ENCODE measurements at places on chromosomes 4 and X. TPM values are rescaled to one million over a fixed set of nuclear protein-coding genes. Genes with fewer than 3 reads are reported as not detected.
A peak's percentile ranks its signal among the peaks of the same experiment; 100 is the strongest.

DNA sequence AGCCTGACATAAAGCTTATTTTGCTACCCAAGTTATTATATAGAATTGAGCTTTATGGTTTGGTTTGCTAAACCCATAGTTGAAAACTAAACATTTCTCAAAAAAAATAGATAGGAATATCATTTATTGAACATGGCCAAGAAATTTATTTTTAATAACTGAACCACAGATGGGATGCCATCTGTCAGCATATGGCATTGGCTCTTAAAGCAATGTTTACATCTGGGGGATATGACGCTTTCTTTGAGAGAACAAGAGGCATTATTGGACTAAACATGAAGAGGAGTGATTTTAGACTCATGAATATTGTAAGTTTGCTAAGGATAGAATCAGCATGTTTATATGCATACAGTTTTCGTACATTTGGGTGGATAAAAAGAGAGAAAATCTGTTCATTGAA, 132.6 kb upstream of the SLIT2 start:
- H3K4me1 ChIP-seq, result no peaks in the 10 kb centered on the region
- H3K4me3 ChIP-seq, result no peak overlapping the region
- no peak overlapping the region for H3K27ac ChIP-seq
- no peaks in the 10 kb centered on the region for H3K36me3 ChIP-seq
- H3K27me3 ChIP-seq, result no peaks in the 10 kb centered on the region

GRCh38 chr4:100590325-100590724, 72.5 kb upstream of the EMCN start:
- no peak overlapping the region for H3K4me3 ChIP-seq
- no peaks in the 10 kb centered on the region for H3K4me1 ChIP-seq
- no peaks in the 10 kb centered on the region for H3K27me3 ChIP-seq
- H3K27ac ChIP-seq, result no peak overlapping the region
- no peaks in the 10 kb centered on the region for H3K36me3 ChIP-seq

- no peaks in the 10 kb centered on the region for H3K4me1 ChIP-seq
- no peak overlapping the region for H3K27ac ChIP-seq
- H3K4me3 ChIP-seq, result no peak overlapping the region
Measured at GRCh38 chrX:11206716-11207115, 86.5 kb upstream of the AMELX start.

The RBM46 gene
- not detected for total RNA-seq

DNA sequence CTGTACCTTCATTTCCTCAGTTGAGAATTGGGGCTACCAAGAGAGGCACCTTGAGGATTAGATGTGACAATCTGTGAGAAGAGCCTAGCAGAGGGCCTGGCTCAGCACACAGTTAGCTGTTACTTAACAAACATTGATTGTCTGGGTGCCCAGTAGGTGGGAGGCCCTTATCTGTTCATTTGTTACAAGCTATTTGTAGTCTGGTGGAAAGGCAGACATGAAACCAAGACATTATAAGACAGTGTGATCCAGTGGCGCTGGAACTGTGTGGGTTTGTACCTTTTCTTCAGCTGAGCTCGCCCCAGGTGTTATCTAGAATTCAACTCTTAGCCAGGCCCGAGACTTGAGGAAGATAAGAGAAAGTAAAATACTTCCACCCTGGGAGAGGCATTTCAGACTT, 16.9 kb downstream of the AKAP4 start:
- H3K27me3 ChIP-seq, result no peaks in the 10 kb centered on the region
- no peak overlapping the region for H3K4me3 ChIP-seq
- no peak for DNase-seq
- H3K36me3 ChIP-seq, result no peaks in the 10 kb centered on the region

DNA sequence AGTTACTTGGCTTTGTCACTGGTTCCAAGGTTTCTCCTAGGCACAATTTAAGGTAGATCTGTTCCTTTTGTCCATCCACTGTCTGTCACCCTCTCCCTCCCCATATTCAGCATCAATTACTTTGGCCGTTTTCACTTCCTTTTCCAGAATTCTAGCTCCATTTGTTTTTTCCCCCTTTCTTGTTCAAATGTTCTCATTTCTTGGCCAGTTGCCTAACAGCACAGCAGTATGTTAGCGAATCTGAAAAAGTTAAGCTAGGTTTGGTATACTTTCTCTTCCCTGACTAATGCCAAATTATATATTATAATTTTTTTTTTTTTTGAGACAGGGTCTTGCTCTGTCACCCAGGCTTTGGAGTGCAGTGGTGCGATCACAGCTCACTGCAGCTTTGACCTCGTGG, 409.1 kb upstream of the TEX13C start:
- DNase-seq, result no peak
- H3K4me1 ChIP-seq, result no peaks in the 10 kb centered on the region
- no peaks in the 10 kb centered on the region for H3K27me3 ChIP-seq
- no peaks in the 10 kb centered on the region for H3K36me3 ChIP-seq

- H3K27ac ChIP-seq, result no peak overlapping the region
- no peak overlapping the region for H3K4me3 ChIP-seq
- H3K4me1 ChIP-seq, result no peaks in the 10 kb centered on the region
- no peak for DNase-seq
Measured at GRCh38 chr4:177301126-177301639, 8.5 kb upstream of the NEIL3 start.

DNA sequence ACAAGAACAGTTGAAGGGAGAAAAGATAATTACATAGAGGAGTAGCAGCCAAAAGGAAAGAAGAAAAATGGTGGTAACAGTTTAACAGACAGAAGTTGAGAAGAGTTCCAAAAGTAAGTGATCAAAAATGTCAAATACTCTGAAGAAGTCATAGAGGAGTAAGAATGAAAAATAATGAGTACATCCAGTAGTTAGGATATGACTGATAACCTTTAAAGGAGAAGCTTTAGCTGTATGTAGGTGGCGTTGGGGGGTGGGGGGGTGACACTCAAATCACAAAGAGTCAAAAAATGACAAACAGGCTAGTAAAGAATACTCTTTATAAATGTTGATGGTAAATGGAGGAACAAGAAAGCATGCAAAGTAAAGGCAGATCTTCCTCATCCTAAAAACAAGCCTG, 40.6 kb downstream of the RAB33A start:
- peaks cover 4% of the 10 kb centered on the region for H3K27me3 ChIP-seq
- no peaks in the 10 kb centered on the region for H3K36me3 ChIP-seq
- no peak overlapping the region for H3K27ac ChIP-seq
- DNase-seq, result no peak
- H3K4me3 ChIP-seq, result no peak overlapping the region
- H3K4me1 ChIP-seq, result no peaks in the 10 kb centered on the region

GRCh38 chr4:173013232-173013930, 155.2 kb upstream of the GALNT7 start:
- no peaks in the 10 kb centered on the region for H3K4me1 ChIP-seq
- H3K27me3 ChIP-seq, result no peaks in the 10 kb centered on the region
- DNase-seq, result no peak
- H3K36me3 ChIP-seq, result no peaks in the 10 kb centered on the region

The FDCSP gene
- total RNA-seq, result not detected

The TEX11 gene
- not detected for total RNA-seq

DNA sequence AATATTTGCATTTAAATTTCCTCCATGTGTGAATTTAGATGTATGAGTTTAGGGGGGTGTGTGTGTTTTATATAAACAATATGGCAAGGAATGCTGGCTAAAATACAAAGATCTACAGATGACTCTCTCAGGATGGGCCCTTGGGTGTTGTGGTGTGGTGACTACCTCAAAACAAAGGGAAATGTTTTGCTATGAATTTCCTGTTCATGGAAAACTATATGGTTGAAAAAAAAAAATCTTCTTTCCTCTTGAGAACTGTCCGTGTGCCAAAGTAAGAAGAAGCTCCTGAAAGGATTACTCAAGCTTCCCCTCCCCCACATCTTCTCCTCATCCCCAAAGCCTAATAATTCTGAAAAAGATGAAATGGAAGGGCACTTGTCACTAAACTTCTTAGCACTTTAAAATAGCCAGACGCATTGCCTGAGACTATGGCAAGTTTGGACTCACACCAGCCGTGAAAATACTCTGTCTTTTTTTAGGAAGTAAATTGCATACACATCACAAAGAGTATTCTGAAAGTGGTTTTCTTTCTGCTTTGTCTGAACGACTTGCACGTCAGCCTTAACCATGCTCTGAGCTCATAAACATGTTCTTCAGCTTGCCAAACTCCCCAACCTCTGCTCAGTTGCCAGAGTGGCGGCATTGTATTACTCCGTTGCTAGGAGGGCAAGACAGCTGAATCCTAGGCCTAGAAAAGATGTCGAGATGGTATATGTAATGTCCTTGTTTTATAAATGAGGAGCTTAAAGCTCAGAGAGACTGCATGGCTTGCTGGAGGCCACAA, 250.4 kb upstream of the JADE1 start:
- H3K4me3 ChIP-seq, result no peak overlapping the region
- H3K36me3 ChIP-seq, result no peaks in the 10 kb centered on the region
- peak overlapping the region; percentile 62 for H3K27ac ChIP-seq
- no peaks in the 10 kb centered on the region for H3K27me3 ChIP-seq

GRCh38 chr4:7389101-7389701, 45.5 kb downstream of the PSAPL1 start:
- no peak overlapping the region for H3K27ac ChIP-seq
- H3K27me3 ChIP-seq, result no peaks in the 10 kb centered on the region
- no peaks in the 10 kb centered on the region for H3K36me3 ChIP-seq
- H3K4me3 ChIP-seq, result no peak overlapping the region

DNA sequence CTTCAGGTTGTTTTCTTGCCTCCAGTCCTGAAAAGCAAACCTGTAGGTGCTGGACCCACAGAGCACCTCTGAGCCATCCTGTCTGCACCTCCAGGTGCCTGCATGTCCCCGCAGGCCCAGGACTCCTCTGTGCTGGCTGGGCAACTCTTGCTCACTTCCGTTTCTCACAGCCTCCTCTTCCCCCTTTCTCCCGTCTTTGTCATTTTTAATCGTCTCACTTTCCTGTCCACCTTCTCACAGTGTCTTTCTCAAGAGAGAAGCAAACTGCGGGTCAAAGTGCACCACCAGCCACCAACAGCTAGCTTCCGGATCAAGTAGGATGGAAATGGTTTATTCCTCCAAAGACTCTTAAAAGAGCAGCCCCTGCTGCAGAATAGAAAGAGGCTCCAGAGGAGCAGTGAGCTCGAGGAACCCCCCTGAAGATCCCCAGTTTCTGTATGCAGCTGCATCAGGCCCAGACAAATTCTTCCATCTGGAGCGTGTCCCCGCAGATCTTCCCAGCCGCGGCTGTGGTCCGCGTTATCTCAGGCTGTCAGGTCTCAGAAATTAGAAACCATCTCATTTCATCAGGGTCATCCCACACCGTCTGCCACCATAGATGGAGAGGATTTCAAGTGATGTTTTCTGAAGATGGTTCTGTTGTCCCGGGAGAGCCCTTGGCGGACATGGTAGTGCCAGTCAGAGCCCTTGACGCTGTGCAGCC, 87.7 kb downstream of the FHDC1 start:
- H3K27me3 ChIP-seq, result no peaks in the 10 kb centered on the region
- H3K27ac ChIP-seq, result no peak overlapping the region
- H3K36me3 ChIP-seq, result no peaks in the 10 kb centered on the region
- DNase-seq, result no peak
- H3K4me1 ChIP-seq, result no peaks in the 10 kb centered on the region

DNA sequence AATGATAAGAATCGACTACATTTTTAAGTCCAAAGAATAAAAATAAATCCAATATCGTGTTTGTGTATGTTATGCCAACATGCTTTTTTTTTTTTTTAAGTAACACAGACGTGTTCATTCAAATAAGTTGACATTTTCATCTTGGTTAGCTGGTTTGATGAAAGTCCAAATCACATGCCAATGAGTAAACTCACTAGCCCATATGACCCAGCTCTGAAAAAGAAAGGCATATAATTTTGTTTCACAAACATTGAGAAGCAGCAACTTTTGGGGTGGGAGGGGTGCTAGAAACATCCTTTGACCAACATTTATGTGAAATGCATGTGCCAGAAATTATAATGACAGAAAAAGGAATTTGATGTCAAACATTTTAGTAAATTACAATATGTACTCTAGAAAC, 61.6 kb upstream of the SPP1 start:
- no peak for DNase-seq
- peaks cover 8% of the 10 kb centered on the region for H3K4me1 ChIP-seq
- no peak overlapping the region for H3K4me3 ChIP-seq
- H3K36me3 ChIP-seq, result no peaks in the 10 kb centered on the region

The GPC4 gene
- 5.9 TPM for total RNA-seq

DNA sequence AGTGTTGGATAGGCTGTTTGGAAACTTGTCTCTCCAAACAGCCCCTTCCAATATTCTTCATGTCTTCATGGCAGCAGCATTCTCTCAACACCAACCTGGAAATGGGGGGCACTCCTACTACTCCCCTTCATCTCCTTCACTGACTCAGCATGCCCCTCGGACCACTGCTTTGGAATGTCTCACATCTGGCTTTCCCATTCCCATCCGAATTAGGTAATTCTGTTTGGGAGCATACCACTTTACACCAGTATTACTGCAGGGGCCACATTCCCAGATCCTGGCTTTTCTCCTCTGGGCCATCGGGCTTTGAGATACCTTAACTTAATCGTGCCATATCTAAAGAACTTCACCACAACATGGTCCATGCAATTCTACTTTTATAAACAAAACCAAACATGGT, 100.8 kb downstream of the MAML3 start:
- H3K4me3 ChIP-seq, result no peak overlapping the region
- H3K4me1 ChIP-seq, result no peaks in the 10 kb centered on the region
- DNase-seq, result no peak
- H3K27ac ChIP-seq, result no peak overlapping the region
- H3K27me3 ChIP-seq, result no peaks in the 10 kb centered on the region

GRCh38 chr4:8128100-8128856, 30.3 kb downstream of the ABLIM2 start:
- H3K27ac ChIP-seq, result no peak overlapping the region
- H3K4me1 ChIP-seq, result no peaks in the 10 kb centered on the region
- no peak overlapping the region for H3K4me3 ChIP-seq
- no peaks in the 10 kb centered on the region for H3K27me3 ChIP-seq
- no peaks in the 10 kb centered on the region for H3K36me3 ChIP-seq
- no peak for DNase-seq

GRCh38 chr4:185710487-185710995, 101.5 kb downstream of the SORBS2 start:
- no peak overlapping the region for H3K4me3 ChIP-seq
- DNase-seq, result no peak

DNA sequence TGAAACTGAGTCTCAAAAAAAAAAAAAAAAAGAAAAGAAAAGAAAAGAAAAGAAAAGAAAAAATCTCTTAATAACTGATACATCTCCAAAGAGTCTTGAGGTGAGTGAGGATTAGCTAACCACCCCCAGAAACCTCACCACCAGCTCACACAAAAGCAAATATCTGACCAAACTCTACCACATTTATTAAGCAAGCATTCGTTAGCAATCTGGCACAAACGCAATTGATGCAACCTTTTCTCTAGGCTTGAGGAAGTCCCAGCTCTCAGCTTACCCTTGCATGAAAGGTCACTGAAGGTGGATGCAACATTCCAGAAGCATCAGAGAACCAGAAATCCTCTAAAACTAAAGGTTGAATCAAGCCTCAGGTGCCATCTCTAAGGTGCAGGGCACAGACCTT, 231.9 kb upstream of the BCOR start:
- H3K4me3 ChIP-seq, result no peak overlapping the region
- H3K36me3 ChIP-seq, result no peaks in the 10 kb centered on the region
- no peaks in the 10 kb centered on the region for H3K4me1 ChIP-seq
- H3K27me3 ChIP-seq, result no peaks in the 10 kb centered on the region
- H3K27ac ChIP-seq, result no peak overlapping the region

The TXK gene
- total RNA-seq, result not detected

Data from uterus (tissue), 4 donors.